ENCODE measurements at places on chromosomes 5 and 9. TPM values are rescaled to one million over a fixed set of nuclear protein-coding genes. Genes with fewer than 3 reads are reported as not detected.

Gene ARL15
- total RNA-seq = 18.2 TPM

Gene IFNA13
- total RNA-seq = not detected

Gene PCDHGB7
- 7.9 TPM for total RNA-seq

Gene SPATA31A1
- not detected for total RNA-seq

Gene RALGPS1
- total RNA-seq = 18.9 TPM

Gene OR2V1
- not detected for total RNA-seq

Gene FOXD4L6
- not detected for total RNA-seq

Gene PCDHA9
- not detected for total RNA-seq

Gene FOXD4L3
- not detected for total RNA-seq

Gene SLC46A2
- not detected for total RNA-seq

Gene CNTNAP3B
- 8.0 TPM for total RNA-seq

Data from left ventricle myocardium inferior (tissue), 1 donor.